ENCODE measurements at places on chromosomes 11 and 22.

DNA sequence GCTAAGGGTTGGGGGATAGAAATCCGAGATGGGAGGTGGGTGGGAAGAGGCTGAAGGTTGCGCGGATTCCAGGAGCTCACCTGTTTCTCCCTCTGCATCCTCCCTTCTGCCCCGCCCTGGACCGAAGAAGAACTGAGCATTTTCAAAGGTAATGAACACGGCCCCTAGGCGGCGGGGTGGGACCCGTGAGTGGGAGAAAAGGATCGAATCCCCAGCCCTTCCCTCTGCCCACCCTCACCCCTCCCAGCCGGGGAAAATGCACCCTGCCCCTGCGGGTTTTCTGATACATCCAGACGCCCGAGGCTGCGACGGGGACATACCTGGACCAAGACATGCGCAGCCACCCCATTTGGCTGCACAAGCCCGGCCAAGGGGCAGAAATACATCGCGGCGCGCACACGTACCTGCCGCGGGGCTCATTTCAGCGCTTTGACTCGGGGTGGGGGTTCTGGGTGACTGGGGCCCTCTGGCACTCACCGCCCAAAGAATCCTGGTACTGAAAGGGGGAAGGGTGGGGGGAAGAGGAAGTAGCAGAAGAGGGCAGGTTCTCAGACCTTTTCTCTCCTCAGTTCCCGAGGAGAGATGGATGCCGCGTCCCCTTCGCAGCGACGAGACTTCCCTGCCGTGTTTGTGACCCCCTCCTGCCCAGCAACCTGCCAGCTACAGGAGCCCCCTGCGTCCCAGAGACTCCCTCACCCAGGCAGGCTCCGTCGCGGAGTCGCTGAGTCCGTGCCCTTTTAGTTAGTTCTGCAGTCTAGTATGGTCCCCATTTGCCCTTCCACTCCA is 6.0 kb downstream of the VSIG2 start:
- no peak for DNase-seq

DNA sequence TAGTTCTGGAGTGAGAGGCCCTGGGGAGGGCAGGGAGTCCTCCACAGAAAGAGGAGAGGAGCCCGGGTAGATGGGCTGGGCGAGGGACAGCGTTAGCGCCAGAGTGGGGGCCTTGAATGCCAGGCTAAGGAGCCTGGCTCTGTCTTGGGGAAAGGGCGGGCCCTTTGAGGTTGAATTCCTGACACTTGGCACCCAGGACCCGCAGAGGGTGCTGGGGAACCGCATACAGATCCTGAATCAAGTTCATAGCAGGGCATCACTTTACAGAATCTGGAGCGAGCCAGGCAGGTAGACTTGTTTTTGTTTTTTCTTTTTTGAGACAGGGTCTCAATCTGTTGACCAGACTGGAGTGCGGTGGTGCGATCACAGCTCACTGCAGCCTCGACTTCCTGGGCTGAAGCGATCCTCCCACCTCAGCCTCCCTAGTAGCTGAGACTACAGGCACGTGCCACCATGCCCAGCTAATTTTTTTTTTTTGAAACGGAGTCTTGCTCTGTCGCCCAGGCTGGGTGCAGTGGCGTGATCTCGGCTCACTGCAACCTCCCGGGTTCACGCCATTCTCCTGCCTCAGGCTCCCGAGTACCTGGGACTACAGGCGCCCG is 6.1 kb downstream of the CARNS1 start:
- DNase-seq = no peak

DNA sequence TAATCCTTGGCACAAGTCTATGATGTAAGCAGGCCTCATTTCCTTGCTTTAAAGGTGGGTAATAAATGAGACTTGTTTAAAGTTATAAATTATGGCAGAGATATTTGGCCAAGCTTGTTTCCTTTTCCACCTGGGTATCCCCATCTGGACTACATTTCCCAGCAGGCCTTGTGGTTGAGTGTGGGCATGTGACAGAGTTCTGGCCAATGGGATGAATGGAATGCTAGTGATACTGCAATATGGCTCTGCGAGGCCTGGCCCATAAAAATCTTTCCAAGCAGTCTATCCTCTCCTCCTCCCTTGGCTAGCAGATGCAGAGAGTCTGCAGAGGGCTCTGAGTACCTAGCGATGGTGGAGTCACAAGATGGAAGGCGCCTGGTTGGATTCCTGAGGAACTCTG is 102.5 kb downstream of the TIMP3 start:
- peak; percentile 22 for DNase-seq

GRCh38 chr11:131481971-131482370 is 111.6 kb downstream of the NTM start:
- DNase-seq = no peak

DNA sequence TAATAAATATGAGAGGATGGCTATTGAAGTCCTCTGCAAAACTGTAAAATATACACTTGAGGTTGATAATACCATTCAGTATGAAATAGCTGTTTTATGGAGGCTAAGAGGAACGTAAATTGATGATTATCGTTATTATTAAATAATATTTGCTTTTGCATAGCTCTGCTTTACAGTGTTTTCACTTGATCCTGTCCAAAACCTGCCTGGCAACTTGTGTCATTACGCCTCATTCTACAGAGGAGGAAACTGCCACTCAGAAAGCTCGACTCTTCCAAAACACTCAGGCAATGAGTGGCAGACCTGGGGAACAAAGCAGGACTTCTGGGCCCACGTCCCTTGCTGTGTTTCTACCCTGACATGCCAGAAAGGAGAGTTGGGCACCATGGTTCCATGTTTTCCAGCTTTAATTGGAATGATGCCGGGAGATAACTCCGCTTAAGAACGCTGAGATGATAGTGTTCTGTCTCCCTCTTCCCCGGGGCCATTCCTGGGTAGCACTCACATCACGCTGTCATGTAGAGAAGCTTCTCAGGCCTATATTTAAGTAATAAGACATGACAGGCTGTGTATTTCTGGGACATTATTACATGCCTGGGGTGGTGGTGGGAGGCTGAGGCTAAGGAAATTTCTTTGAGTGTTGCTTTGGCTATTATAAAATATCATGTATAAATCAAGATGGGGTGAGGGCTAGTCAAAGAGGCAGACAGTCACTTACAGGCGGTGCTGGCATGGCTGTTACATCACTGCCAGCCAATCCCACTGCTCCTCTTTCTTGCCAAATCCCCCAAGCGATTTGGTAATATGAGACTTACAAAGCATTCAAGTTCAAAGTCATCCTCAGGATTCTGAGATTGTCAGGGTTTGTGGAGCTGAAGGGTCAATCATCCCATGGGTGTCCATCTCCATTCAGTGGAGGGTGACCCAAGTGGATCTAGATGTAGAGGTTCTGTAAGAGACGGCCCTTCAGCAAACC is 501.7 kb downstream of the INSC start:
- DNase-seq = no peak

DNA sequence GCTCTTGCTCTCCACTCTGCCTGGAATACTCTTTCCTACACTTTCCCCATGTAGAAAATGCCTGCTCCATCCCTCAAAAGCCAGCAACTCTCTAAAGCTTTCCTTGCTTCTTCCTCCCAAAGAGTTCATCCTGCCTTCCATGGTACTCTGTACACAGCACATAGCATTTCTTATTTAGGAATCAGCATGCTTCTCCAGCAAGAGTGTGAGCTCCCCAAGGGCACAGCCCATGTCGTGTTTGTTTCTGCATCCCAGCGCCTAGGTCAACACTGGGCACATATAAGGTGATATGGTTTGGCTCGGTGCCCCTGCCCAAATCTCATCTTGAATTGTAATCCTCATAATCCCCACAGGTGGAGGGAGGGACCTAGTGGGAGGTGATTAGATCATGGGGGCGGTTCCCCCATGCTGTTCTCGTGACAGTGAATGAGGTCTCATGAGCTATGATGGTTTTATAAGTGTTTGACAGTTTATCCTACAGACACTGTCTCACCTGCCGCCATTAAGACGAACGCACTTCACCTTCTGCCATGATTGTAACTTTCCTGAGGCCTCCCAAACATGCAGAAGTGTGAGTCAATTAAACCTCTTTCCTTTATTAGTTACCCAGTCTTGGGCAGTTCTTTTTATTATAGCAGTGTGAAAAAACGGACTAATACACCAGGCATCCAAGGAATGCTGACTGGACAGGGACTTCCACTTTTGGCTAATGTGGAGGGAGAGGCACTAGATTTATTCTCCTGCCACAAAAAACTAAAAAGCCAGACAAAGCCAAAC is 8.2 kb downstream of the VPS37C start:
- no peak for DNase-seq

DNA sequence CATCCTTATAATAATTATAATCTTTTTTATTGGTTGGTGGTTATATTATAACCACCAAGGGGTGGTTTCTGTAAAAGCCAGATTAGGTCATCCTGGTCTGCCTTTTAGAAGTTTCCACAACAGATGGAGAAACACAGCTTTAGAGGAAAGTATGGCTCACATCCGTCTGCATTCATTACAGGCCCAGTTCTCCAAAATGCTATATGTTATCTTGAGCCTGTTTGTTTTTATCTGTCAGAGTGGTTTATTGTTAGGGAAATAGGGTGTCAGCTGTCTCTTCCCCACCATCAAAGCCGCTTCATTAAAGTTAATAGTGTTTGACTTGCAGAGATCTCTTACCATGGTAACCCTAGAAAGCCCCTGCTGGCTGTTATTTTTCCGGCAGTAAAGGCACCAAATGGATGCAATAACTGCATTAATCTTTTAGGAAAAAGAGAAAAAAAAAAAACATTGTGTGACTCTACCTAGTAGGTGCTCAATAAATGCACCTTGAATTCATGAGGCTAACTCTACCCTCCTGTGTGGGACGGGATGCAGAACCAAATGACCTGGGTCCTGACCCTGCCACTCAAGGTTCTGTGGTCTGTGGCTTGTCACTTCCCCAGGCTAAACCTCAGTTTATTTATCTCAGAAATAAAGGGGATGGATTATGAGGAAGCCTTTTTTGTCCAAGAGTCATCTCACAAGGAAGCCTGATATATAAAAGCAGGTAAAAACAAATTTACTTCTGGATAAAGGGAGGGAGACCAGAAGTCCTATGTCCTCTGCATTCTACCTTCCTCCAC is 118.3 kb downstream of the WT1 start:
- DNase-seq = no peak

DNA sequence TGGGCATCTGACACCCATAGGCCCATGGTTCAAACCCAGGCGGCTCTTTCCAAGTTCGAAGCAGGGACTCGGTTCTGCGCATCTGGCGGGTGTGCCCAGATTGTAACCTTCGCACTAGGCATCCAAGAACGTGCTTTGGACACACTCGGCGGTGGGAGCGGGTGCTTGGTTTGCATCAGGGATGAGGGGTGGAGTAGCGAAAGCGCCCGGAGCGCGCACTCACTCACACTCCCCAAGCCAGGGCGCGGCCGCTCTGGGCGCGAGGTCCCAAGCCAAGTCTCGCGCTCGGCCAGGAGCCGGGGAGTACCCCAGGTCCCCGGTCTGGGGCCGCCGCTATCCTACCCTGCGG is 243 bp upstream of the SYT9 start:
- no peak for DNase-seq

- DNase-seq = no peak
Measured at GRCh38 chr11:95686265-95686664, 103.3 kb downstream of the FAM76B start.

DNA sequence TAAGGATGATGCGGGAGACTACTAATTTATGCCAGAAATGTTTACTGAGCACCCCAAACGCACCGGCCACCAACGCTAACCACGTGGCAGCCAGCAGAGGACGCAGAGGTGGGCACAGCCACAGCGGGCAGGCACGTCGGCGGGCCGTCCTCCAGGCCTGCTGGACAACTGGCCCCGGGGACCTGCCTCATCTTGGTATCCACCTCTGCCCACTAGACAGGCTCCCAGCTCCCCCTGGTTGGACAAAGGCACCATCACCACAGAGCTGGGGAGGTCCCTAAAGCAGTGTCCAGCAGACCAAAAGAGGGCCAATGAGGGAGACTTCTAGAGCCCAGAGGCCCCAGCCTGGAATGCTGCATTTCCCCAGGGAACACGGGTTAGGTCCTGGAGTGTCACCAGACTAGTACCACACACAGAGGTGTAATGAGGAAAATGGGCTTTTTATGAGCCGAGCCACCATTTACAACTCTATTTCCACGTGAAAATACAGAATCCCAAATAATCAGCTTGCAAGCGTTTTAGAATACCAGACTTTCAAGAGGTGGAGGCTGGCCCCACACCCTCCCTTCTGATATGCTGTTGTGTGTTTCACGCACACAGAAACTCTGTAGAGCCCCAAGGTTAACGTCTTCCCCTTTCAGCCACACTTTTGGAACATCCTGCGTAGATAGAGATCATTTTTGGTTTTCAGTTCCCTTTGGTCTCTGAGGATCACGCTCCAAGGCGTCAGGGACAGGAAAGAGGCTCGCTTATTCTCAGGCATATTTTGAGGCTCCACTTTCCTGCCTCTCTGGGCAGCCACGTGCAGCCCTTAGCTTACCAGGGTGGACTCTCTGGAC is 23.7 kb upstream of the BID start:
- DNase-seq = no peak
